ENCODE measurements at places on chromosomes 1 and 21. TPM values are rescaled to one million over a fixed set of nuclear protein-coding genes. Genes with fewer than 3 reads are reported as not detected.

- DNase-seq = no peak
These were observed 26.1 kb upstream of the HUNK start for GRCh38 chr21:31846690-31847089.

DNA sequence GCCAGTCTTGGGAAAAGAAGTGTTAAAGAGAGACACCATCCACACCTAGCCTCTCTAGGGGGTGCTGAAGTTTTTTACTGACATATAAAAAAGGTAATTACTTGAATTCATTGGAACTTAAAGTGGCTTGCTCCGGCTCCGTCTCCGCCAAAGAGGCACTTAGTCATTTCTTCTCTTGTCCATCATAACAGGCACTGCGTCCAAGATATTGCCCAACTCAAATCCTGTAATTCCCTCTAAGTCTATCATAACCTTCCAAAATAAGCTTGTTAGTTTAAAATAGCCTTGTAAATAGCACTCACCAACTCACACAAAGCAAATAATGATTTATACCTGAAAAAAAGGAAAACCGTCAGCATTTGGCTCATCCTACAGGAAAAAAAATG is 160.5 kb downstream of the ZBTB18 start:
- DNase-seq = no peak

DNA sequence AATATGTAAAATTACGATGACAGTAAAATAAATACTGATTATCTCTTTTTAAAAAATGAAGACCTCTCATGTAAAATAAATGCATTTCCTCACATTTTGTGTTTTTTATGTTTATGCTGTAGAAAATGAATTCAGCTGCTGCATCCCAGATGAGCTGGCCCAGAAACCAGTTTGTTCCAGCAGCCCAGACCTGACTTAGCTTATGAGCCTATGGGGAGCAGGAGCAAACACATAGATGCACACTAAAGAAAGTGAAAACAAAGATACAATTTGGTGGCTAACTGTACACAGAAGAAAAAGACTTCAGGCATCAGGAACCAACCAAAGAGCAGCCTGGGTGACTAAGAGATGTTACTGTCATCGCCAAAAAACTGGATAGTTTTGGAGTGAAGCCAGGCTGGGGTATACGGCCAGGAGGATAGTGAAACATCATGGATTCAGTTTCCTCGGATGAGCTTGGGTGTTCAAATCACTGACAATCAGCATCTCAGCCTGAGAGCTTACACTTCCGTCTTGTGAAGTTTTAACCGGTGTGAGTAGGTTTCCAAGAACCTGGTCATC is 113.9 kb upstream of the BACE2 start:
- no peak for DNase-seq

DNA sequence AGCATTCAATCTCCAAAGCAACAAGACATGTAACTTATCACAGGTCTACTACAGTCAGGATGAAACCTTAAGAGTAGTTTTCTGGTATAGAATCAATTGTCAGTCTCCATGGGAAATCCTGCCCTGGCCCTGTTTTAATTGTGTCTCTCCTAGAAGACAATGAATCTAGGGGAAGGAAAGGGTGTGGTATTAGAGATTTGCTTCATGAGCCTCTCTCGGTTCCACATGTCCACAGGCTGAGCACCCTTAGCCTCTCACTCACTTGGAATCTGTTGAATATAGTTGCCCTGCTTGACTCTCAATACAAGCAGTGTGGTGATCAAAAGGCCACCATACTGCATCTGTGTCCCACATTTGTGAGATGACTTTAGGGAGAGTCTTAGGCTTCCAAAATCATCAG is 17.7 kb downstream of the SPATA46 start:
- no peak for DNase-seq

DNA sequence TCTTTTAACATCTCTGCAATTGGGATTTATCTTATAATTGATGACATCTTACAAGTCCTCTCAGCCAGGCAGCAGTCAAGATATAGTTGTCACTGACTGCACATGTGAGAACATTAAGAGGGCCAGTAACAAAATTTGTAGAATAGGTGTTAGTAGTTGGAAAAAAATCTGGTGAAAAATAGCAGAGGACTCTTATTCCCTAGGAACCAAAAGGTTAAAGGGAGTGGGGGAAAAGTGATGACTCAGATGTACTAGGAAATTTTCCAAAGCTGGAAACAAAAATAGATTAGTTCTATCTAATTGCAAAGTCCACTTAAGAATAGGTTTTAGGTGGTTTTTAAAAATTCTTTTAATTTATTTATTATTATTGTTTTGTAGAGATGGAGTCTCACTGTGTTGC is 3.6 kb downstream of the NUP210L start:
- DNase-seq = no peak

DNA sequence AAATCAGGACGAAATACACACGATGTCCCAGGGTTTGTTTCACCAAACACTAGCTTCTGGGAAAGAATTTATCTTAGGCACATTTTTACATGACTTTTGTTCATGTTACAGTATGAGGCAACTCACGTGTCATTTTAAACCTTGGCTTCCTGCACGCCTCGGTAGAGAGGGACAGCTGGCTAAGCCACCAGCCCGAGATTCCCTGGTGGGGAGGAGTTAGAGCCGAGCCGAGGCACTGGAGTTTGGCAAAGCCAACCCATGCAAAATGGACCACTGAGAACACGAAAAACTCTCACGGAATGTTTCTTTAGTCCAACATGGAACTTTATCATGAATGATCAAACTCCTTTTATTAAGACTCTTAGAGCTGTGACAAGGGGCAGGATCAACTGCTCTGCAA is 240.0 kb downstream of the DYRK1A start:
- DNase-seq = no peak

DNA sequence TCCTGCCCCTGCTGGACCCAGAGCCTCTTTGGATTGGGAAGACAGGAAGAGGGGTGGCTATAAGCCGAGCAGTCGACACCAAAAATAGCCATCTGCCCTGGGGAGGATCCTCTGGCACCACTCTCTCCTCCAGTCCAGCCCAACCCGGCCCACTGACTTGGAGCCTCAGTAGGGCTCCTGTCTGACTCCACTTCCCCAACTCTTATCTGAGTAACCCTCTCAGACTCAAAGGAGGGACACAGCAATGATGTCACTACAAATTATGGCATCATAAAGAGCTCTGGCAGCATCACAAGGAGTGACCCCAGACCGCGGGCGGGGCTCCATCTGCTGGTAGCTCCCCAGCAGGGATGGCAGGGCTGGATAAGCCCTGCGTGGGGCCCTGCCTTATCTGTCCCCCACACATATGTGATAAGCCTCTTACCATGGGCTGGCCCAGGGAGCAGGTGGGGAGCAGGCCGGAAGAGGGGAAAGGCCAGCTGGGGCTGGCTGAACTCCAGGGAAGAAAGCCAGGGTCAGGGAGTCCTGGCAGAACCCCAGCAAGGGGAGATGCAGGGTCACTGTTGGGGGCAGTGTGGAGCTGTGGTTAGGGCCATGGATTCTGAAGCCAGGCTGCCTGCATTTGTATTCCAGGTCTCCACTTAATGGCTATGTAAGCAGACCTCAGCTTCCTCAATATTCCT is 4.6 kb upstream of the SLC6A9 start:
- no peak for DNase-seq

- no peak for DNase-seq
These were observed 142.3 kb downstream of the MIS18A start for GRCh38 chr21:32136546-32136945.

- no peak for DNase-seq
These were observed 107.9 kb upstream of the COA6 start for GRCh38 chr1:234265321-234265720.

GRCh38 chr1:53147174-53147573 is 4.7 kb upstream of the SLC1A7 start:
- DNase-seq = no peak

GRCh38 chr1:233172201-233172600 is 123.3 kb downstream of the PCNX2 start:
- no peak for DNase-seq

DNA sequence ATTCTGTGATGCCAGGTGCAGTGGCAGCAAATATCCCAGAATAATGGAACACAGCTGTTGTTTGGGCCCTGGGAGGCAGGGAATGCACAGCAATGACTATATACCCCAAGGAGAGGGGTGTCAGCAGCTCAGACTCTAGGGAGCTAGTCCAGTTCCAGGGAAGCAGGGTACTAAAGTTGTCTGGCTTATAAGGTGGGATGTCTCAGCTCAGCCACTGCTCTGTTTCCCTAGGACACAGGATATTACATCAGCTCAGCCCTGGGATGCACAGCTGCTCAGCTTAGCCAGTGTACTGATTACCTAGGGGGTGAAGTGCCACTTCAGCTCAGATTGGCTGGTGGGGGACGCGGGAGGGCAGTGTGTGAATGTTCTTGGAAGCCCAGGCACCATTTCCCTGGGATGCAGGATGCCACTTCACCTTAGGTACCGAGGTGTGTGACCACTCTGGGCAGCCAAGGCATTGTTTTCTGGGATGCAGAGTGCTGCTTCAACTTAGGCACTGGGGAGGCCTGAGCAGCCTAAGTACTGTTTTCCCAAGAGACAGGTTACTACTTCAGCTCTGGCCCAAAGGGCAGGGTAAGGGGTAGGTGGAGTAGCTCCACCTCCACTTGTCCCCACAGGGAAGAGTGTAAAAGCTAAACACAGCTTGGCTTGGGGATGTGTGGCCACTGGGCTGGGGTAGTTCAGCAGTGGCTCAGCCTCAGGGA is 59.4 kb downstream of the DIPK1A start:
- no peak for DNase-seq

The LCE1A gene
- not detected for polyA plus RNA-seq

The TFAP2E gene
- 0.57 TPM for polyA plus RNA-seq

The TP73 gene
- 0.40 TPM for polyA plus RNA-seq
